ENCODE measurements at places on chromosomes 5 and 9.

- no peak for DNase-seq
- no peaks in the 10 kb centered on the region for H3K27me3 ChIP-seq
- H3K27ac ChIP-seq = no peak overlapping the region
- peaks cover 3% of the 10 kb centered on the region for H3K4me1 ChIP-seq
- H3K4me3 ChIP-seq = no peak overlapping the region
Measured at GRCh38 chr5:36209664-36210063, 32.1 kb downstream of the NADK2 start.

DNA sequence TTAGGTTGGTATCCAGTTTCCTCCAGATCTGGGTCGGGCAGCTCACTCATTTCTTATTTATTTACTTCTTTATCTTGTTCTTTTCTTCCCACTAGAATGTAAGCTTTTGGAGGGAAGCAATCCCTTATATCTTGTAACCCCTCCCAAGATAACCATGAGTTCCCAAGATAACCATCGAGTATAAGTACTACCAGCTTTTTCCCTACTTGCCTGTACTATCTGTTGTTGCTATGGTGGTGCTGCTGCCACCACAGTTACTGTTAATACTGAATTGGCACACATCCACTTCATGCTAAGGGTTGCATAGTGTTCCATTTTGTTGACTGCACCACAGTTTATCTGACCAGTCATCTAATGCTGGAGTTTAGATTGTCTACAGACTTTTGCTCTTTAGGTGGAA lies 19.9 kb downstream of the NUP214 start:
- DNase-seq = no peak
- H3K4me3 ChIP-seq = no peak overlapping the region
- H3K27me3 ChIP-seq = no peaks in the 10 kb centered on the region
- peak overlapping the region; percentile 13 for H3K27ac ChIP-seq
- peaks cover 96% of the 10 kb centered on the region for H3K36me3 ChIP-seq
- H3K4me1 ChIP-seq = peaks cover 12% of the 10 kb centered on the region

DNA sequence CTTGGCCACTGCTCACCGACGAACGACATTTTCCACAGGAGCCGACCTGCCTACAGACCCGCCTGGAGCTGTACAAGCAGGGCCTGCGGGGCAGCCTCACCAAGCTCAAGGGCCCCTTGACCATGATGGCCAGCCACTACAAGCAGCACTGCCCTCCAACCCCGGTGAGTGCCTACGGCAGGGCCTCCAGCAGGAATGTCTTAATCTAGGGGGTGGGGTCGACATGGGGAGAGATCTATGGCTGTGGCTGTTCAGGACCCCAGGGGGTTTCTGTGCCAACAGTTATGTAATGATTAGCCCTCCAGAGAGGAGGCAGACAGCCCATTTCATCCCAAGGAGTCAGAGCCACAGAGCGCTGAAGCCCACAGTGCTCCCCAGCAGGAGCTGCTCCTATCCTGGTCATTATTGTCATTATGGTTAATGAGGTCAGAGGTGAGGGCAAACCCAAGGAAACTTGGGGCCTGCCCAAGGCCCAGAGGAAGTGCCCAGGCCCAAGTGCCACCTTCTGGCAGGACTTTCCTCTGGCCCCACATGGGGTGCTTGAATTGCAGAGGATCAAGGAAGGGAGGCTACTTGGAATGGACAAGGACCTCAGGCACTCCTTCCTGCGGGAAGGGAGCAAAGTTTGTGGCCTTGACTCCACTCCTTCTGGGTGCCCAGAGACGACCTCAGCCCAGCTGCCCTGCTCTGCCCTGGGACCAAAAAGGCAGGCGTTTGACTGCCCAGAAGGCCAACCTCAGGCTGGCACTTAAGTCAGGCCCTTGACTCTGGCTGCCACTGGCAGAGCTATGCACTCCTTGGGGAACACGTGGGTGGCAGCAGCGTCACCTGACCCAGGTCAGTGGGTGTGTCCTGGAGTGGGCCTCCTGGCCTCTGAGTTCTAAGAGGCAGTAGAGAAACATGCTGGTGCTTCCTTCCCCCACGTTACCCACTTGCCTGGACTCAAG lies 1.5 kb downstream of the CSF2 start:
- H3K4me3 ChIP-seq = peak overlapping the region; percentile 77
- no peaks in the 10 kb centered on the region for H3K27me3 ChIP-seq
- peak overlapping the region; percentile 36 for H3K27ac ChIP-seq
- H3K4me1 ChIP-seq = peaks cover 83% of the 10 kb centered on the region
- H3K36me3 ChIP-seq = peaks cover 18% of the 10 kb centered on the region

GRCh38 chr5:76280494-76280893 lies 122.6 kb upstream of the IQGAP2 start:
- no peaks in the 10 kb centered on the region for H3K27me3 ChIP-seq
- no peak for DNase-seq
- H3K4me3 ChIP-seq = no peak overlapping the region
- H3K4me1 ChIP-seq = peaks cover 4% of the 10 kb centered on the region
- H3K36me3 ChIP-seq = no peaks in the 10 kb centered on the region
- no peak overlapping the region for H3K27ac ChIP-seq

DNA sequence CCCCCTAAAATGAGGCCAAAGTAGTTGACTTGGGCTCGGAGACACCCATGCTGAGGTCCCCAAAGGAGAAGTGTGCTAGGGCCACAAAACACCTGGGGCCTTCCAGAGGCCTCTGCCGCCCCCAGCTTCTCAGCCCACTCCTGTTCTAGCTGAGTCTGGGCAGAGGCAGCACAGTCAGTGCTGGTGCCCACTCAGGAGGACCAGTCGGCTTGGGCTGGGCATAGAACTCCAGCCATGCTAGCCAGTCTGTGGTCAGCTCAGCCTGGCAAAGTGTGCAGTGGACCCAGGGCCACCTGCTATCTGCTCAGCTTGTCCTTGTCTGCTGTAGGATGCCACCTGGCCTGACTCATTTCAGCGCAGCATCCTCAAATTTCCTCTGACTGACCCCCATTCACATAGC lies 254.6 kb downstream of the FSTL4 start:
- H3K36me3 ChIP-seq = no peaks in the 10 kb centered on the region
- H3K27me3 ChIP-seq = peaks cover 2% of the 10 kb centered on the region
- no peak overlapping the region for H3K27ac ChIP-seq
- DNase-seq = no peak

DNA sequence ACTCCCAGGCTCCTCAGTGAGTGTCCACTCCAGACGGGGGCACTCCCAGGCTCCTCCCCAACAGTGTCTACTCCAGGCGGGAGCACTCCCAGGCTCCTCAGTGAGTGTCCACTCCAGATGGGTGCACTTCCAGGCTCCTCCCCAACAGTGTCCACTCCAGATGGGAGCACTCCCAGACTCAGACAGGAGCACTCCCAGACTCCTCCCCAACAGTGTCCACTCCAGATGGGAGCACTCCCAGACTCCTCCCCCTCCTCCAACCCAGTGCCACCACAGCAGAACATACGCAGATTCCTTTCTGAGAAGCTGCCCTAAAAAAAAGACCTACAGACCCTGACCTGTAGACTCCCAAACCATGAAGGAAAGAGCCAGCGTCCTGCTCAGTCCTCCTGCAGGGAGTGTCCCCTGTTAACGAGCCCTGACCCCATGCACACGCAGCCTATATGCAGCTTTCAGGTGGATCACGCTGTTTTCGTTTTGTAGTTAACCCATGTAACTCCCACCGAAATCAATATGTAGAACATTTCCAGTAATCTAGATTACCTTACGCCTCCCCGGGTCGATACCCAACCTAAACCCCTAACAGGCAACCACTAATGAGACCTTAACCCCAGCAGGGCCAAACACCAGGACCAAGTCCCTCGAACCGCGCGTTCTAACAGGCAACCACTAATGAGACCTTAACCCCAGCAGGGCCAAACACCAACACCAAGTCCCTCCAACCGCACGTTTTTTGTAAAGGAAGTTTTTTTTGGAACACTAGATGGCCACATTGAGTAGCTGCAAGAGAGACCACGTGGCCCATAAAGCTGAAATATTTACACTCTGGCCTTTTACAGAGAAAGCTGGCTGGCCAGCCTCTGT lies 15.7 kb downstream of the PNPLA7 start:
- peak; percentile 60 for DNase-seq
- H3K4me3 ChIP-seq = no peak overlapping the region
- H3K27me3 ChIP-seq = no peaks in the 10 kb centered on the region
- peak overlapping the region; percentile 54 for H3K27ac ChIP-seq

Measured in activated T-cell treated with anti-CD3 and anti-CD28 coated beads, Interleukin-2, amount 50 U/mL, for 24 hours (primary cell).